ENCODE measurements at places on chromosomes 5 and 9.

DNA sequence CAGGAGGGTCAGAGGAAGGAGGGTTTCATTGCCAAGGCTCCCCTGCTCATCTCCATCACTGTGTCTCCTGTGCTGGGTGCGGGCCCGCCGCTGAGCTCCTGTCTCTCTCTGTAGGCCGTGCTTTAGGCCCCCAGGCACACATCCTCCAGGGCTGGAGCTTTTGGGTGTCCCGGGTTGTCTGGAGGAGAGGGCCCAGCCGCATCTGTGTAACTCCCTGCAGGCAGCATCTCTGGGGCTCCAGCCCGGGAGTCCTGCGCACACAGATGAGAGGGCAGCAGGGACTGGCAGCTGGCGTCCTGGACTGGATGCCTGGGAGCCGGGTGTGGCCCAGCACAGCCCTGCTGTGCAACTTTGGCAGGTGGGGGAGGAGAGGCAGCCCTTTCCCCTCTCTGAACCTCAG lies 40.2 kb downstream of the LRSAM1 start:
- DNase-seq = no peak

- peak; percentile 55 for DNase-seq
Observed at GRCh38 chr9:99823681-99824377, 2.1 kb downstream of the NR4A3 start.

- no peak for DNase-seq
Observed at GRCh38 chr9:15295761-15296405, 11.1 kb downstream of the TTC39B start.

GRCh38 chr9:112786829-112787520 lies 36.4 kb downstream of the SNX30 start:
- no peak for DNase-seq

DNA sequence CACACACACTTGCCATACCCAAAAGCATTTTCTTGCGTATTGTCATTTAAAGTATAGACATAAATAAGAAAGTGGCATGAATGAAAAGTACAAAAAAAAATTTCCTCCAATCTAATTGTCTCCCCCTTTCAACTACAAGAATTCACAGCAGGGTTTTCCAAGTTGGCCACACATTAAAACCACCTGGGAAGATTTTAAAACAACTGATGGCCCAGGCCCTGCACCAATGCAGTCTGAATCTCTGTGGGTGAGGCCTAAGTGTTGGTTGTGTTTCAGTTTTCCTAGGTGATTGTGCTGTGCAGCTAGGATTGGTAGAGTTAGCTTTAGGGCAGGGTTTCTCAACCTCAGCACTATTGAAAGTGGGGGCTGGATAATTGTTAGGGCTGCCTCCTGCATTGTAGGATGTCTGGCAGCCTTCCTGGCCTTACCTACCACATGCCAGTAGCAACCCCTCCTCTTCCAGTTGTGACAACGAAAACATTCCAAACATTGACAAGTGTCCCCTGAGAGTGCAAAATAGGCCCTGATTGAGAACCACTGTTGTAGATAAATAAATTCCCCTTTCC lies 337.1 kb downstream of the KIAA0825 start:
- no peak for DNase-seq

DNA sequence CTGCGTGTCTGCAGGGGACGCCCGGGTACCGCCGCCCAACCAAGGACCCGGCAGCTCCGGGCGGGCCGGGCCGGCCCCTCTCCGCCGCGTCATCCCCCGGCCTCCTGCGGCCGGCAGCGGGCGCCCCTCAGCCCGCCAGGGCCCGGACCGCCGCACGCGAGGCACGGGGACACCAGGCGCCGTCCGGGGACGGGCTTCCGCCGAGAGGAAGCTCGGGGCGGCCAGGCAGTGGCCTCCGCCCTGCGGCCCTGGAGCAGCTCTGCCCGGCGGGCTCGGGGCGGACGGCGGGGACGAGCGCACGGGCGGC lies 373 bp downstream of the FBXW5 start:
- DNase-seq = no peak

- no peak for DNase-seq
Observed at GRCh38 chr9:110900456-110900855, 137.8 kb downstream of the LPAR1 start.

GRCh38 chr5:112419986-112420864 lies 1.1 kb upstream of the EPB41L4A start:
- DNase-seq = peak; percentile 89

- no peak for DNase-seq
Observed at GRCh38 chr5:3843706-3844105, 248.1 kb downstream of the IRX1 start.

- no peak for DNase-seq
Observed at GRCh38 chr9:78064075-78064474, 32.5 kb upstream of the GNAQ start.

GRCh38 chr9:135275163-135275562 lies 187.7 kb downstream of the OLFM1 start:
- DNase-seq = no peak

DNA sequence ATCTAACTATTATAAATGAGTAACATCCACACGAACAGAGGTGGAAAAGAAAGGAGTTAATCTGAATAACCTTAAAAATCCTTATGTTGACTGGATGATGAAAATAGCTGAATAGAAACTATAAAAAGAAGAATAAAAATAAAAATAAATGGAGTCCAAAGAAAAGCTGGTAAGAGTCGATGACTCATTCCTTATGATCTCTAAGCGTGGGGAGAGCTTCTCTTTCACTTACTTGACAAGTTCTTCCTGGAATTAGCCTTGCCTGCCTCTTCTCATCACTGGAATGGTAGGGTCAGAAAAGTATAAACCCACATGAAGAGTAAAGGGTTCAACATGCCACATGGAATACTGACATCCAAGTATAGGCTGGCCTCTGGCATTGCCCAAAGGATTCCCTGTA lies 477.0 kb upstream of the RGMB start:
- DNase-seq = no peak

DNA sequence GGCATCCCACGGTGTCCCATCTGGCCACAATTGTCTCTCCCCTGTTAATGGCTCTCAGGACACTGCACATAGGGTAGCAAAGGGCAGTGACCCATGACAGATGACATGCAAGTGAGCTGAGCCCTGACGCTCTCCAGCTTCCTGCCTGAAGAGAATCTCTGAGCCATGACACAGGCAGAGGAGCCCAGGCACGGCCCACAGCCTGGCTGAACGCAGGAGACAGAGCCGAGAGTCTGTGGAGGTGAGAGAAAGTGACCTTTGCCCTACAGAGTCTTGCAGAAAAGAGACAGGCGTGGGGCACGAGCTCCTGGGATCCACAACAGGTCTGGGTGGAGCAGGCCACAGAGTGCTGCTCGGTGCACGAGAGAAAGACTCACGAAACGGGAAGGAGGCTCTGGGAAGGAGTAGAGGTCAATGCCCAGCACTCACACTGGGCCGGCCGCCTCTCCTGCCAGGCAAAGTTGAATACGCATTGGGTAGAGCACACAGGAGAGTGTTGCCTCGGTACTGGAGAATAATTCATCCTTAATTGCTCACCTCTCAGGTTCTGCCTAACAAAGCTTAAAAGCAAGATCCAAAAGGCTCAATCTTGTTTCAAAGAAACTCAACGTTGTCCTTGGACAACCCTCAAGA lies 90.3 kb downstream of the MRPL36 start:
- no peak for DNase-seq

DNA sequence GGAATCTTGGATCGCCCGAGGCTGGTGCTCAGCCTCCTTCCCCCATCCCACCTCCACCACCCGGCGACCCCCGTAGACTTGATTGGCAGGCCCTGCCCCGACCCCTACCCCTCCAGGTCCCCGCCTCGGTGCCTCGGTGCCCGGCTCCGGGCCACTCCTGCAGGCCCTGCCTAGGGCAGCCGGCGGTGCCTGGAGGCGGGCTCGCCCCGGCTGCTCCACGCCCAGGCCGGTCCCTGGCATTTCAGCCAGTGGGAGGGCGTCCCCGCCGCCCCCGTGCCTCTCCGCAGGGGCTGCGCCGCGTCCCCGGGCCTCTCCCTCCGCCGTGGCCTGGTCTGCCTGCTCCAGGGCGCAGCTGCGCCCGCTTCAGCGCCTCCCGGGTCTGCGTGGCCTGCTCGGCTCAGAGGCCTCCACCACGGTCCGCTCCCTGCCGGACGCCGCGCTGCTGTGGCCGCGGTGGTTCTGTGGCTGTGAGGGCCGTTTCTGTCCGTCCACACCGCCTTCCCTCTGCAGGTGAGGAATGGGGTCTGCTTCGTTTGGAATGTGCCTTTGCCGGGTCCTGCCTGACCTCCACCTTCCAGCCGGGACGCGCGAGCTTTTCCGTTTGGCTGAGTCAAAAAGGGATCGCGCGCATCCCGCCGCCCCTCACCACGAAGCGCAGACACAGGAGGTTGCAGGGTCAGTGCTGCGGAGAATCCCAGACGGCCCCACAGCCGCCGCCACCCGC lies 48.3 kb upstream of the IRX4 start:
- peak; percentile 53 for DNase-seq

GRCh38 chr5:168680395-168680794 lies 101.2 kb upstream of the PANK3 start:
- no peak for DNase-seq

- DNase-seq = no peak
Observed at GRCh38 chr5:15687401-15687800, 187.4 kb downstream of the FBXL7 start.

DNA sequence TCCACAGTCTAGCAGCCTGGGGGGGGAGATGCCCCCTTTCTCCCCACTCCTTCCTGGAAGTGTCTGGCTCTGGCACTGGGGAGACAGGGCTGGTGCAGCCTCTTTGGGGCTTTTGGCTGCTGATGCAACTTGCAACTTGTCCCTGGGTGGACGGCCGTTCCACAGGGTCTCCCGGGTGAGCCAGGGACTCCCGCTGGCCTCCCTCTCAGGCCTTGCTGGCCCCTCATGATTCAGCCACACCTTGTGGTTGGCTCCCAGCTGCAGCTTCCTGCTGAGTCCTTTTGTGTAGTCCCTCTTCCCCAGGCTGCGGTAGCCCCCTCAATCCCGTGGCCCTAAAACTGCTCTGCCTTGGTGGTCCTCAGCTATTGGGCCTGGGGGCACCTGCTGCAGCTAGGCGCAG lies 283.5 kb downstream of the PBX3 start:
- no peak for DNase-seq

DNA sequence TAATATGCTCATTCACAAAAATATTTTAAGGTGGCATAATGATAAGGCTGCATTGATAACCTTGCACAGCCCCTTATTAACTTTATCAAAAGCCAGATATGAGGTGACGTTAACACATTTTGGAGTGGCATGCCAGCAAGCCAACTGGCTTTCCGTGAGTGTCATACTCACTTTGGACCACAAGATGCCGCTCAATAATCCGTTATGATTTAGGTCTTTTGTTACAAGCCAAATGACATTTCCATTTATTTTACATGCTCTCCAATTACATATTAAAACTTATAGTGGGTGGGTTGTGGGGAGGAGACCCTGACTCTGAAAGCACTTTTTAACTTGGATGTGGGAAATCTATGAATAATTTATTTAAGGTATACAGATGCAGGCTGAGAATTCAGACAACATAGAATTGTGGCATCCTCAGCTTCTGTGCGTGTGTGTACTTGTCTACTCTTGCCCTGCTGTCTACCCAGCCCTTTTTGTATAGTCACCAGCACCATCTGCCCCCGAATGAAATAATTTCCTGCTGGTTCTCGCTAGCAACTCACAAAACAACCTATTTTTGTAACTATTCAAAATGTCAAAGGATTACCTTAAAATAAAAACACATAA lies 305.1 kb downstream of the PSAT1 start:
- peak; percentile 56 for DNase-seq

GRCh38 chr5:142689081-142689480 lies 3.2 kb upstream of the FGF1 start:
- no peak for DNase-seq

- DNase-seq = no peak
Observed at GRCh38 chr5:142726188-142726731, 40.4 kb upstream of the FGF1 start.

- DNase-seq = no peak
Observed at GRCh38 chr9:112049811-112050516, 125.1 kb downstream of the SUSD1 start.

- DNase-seq = no peak
Observed at GRCh38 chr5:14153932-14154731, 11.0 kb downstream of the TRIO start.

GRCh38 chr5:134493461-134494055 lies 31.9 kb upstream of the JADE2 start:
- no peak for DNase-seq

DNA sequence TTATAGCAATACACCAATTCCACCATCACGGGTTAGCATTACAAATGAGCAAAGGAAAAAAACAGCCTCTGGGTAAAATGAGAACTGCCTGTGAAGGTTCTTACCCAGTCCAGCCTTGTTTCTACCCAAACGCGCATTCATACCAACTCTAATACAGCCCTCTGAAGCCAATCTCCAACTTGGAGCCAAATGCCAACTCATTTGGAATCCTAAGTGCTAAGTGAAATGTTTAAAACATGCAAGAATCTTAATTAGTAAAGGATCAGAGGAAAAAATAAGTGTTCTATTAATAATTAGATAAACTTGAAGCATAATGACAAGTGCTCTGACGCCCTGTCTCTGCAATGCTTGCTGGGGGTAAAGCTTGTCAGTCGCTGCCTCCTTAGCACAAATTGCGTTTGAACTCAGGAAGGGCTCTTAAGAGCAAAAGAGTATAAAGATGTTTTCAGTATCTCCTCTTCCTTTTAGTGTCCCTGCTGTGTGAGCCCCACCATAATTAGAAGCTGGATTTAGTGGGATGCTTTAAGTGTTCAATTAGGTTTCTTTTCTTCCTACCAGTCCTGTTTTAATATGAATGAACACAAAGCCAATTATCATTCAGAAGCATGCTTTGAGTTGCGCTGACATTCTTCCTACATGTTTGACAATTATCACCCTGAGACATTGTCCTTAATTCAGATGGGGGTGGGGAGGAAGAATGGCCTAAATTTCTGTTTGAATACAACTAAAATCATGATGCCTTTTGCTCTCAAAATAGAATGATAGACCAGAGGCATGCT lies 537.6 kb downstream of the DTWD2 start:
- no peak for DNase-seq

DNA sequence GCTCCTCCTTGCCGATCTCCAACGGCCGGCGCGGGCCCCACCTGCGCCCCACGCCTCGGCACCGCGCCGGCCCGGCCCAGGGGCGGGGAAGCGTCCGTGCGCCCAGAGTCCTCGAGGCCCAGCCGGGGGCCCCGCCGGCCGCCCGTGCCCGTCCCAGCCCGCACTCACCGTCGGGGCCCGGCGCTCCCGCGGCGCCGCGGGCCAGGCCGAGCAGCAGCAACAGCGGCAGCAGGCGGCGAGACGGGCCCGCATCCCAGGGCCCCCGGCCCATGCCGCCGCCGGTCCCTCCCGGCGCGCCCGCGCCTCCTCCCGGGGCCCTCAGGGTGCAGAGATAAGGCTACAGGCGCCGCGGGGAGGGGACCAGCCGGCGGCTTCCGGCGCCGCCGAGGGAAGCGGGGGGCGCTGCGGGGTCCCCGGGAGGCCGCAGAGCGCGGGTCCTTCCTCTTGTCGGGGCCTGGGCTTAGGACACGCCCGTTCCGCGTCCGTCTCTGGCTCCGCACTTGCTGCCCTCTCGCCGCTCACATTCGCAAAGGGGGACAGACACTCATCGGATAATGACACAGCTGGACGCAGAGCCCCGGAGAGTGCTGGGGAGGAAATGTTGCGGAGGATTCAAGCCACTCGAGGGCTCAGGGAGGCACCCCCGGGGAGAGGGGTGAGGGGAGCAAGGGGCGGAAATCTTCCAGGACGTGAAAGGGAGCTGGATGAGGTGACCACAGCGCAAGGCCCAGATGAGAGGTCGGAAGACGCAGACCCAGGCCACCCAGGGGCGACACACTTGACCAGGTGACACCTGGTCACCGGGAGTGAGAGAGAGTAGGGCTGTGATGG lies at the start of gene SUSD1:
Gene SUSD1 (minus strand): TSS at position 333 of the 831 bp plus-strand sequence. CDS start 62 bp downstream, at position 271.
- peak; percentile 86 for DNase-seq

Data from D341Med (cell line).